ENCODE measurements at places on chromosomes 5 and 9.

- no peak for DNase-seq
Measured at GRCh38 chr5:94901191-94901979, 282.9 kb downstream of the SLF1 start.

DNA sequence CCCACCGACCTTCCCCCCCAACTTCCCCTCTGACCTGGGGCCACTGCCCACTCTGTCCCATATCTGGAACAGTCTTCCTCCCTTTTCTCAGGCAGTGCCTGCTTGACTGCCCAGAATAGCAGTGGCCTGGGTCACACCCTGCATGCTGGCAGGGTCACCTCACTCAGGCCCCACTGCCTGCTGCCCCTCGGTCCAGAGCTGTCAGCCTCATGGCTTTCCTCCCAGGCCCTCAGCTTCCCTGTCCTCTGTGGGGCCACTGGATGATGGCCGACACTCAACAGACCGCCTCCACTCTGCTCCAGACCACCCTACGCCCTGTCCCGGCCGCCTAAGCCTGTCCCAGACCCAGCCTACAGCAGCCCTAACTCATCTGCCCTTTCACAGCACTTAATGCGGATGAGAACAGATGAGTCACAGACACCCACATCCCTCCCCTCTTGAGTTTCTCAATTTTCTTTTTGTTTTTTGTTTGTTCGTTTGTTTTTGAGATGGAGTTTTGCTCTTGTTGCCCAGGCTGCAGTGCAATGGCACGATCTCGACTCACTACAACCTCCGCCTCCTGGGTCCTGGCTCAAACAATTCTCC, 5.9 kb downstream of the PNPLA7 start:
- DNase-seq = no peak

GRCh38 chr9:82126256-82126655, 137.7 kb downstream of the SPATA31D1 start:
- no peak for DNase-seq

- DNase-seq = no peak
Measured at GRCh38 chr5:8949908-8950307, 596.0 kb downstream of the SEMA5A start.

GRCh38 chr9:3969590-3970260, 330.1 kb downstream of the GLIS3 start:
- DNase-seq = no peak

DNA sequence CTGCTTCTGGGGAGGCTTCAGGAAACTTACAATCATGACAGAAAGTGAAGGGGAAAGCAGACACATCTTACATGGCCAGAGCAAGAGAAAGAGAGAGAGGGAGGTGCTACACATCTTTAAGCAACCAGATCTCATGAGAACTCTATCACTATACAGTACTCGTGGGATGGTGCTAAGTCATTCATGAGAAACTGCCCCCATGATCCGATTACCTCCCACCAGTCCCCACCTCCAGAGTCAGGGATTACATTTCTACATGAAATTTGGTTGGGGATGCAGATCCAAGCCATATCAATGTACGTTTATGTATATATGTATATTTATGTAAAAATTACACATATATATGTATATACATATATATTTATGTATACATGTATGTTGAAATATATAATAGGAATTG, 54.4 kb upstream of the CCDC112 start:
- no peak for DNase-seq

- no peak for DNase-seq
Measured at GRCh38 chr9:98736226-98736625, 27.5 kb upstream of the GABBR2 start.

- no peak for DNase-seq
Measured at GRCh38 chr5:169307646-169308045, 6.7 kb upstream of the SLIT3 start.

- no peak for DNase-seq
Measured at GRCh38 chr9:90240541-90240940, 402.1 kb downstream of the DIRAS2 start.

GRCh38 chr9:93193388-93194220, 9.7 kb downstream of the WNK2 start:
- no peak for DNase-seq

GRCh38 chr5:74127381-74128320, 501.7 kb downstream of the ARHGEF28 start:
- no peak for DNase-seq

- no peak for DNase-seq
Measured at GRCh38 chr9:87158765-87159164, 211.5 kb upstream of the GAS1 start.

GRCh38 chr5:110853267-110853666, 114.5 kb downstream of the SLC25A46 start:
- DNase-seq = no peak

DNA sequence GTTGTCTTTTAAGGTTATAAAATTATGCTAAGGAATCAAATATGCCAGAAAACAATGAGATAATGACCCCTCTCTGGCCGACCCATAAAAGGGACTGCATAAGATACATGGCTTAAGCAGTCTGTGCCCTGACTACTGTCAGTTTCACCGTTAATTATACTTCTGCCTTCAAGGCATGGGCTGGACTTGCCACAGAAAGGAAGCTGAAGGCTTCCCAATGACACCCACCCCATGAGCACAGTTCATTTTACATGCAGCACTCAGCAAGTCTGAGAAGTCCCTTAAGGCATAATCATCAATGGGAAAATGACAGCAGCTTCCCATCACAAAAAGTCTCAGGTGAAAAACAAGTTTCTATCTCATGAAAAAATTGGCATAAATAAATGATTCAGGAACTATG, 175.6 kb downstream of the GLIS3 start:
- no peak for DNase-seq

- DNase-seq = peak; percentile 2
Measured at GRCh38 chr5:9922719-9923118, 292.6 kb upstream of the TAS2R1 start.

- no peak for DNase-seq
Measured at GRCh38 chr5:20618340-20618739, 630.3 kb upstream of the CDH18 start.

- DNase-seq = no peak
Measured at GRCh38 chr5:111259636-111260035, 35.5 kb downstream of the CAMK4 start.

DNA sequence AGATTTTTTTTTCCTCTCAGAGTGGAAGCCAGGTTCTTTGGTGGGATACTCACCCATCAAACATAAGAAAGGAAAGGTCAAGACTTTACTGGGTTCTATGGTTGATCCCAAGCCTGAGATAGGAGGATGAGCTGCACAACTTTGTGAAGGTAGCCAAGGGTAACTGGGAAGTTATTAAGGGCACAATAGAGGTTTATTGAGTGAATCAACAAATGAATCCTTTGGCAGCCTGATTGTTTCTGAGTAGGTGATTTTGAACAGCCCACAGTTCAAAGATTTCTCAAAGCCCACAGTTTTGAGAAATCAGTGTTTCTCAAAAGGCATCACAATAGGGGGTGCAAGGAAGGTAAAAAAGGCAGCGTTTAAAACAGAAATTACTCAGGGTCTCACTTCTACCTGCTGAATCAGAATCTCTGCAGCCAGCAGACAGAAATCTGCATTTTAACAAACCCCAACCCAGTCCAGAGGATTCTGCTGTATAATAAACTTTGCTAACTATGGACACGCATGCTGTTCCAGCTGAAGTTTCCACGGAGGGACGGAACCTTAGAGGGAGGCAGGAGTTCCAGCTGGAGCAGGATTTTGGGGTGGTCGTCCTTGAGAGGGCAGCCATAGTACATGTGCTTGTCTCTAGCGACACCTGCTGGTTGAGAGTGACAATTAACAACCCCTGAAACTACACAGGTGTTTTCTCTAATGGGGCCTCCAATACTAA, 32.7 kb upstream of the FSD1L start:
- peak; percentile 70 for DNase-seq

DNA sequence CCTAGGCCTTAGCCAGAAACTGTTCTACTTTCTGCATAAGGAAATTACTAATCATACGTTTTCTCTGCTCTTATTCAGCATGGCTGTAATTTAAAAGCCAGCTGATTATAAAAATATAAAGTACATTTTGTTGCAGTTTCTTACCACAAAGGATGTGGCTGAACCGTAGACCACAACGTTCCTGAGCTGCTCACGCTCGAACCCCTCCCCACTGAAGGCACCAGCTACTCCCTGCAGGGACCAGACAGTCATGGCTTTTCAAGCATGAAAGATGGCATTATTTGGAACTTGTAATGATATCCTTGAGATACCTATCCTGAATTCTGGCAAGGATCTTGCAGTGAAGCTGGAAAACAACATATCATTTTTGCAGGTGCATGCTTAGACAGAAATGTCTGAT, 91.8 kb upstream of the DMRT1 start:
- DNase-seq = peak; percentile 11

DNA sequence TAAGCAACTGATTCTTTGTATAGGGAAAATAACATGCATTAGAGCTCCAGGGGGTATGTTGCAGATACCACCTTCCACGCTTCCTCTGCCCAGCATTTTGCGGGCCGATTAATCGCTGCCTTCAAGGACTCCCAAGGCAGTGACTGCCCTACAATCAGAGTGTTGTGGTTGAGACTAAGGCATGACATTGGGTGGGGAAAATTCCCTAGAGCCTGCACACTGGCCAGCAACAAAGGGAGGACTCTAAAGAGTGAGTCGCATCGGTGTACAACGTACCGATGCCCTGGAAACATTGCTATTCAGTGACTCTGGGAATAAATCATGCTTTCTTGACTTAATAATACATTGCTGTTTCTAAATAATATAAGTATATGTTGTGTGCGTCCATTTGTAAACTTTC, 119.7 kb downstream of the ZNF462 start:
- no peak for DNase-seq

DNA sequence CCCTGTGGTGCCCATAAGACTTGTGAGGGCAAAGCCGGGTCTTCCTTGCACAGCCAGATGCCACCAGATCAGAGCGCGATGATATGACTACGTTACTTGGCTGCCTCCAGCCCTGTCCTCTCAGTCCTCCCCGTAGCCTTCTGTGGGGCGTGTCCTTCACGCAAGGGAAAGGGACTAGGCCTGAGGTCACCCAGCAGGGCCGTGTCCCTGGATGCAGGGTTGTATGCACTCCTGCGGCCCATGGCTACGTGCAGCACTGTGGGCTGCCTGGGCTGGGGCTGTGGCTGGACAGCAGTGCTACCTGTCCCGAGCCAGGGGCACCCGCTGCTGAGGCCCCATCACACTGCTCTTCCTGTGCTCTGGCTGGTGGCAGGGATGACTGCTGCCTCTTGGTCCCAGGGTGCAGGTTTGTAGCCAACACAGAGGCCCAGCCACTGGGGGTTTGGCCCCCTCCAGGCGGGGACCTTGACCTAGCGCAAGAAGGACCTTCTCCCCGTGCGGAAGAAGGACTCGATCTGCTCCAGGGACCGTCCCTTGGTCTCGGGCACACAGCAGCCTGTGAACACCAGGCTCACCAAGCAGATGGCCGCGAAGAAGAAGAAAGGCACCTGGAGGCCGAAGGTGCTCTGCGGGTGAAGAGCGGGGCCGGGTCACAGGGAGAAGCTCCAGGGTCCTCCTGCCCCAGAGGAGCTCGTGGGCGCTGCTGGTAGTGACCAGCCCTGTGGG, 7.2 kb downstream of the SLC2A6 start:
- no peak for DNase-seq

- DNase-seq = no peak
Measured at GRCh38 chr5:82644766-82645165, 366.6 kb upstream of the RPS23 start.

GRCh38 chr9:16170119-16170518, 617.3 kb downstream of the CCDC171 start:
- no peak for DNase-seq

DNA sequence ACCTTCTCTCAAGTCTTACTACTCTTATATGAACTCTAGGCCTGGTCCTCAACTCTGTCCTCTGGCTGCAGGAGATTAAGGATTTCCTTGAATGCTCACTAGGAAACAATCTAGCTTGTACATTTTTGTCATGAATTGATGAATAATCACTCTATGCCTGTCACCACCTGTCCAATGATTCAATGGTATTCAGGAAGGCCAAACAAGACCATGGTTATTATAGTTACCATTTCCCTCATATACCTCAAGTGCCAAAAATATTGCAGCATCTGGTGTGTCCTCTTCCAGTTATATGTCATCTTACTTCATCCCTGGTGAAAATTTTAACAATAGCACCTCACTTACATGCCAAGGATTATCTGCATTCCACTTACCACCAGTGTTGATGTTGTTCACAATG, 179.0 kb upstream of the MOCS2 start:
- DNase-seq = no peak

DNA sequence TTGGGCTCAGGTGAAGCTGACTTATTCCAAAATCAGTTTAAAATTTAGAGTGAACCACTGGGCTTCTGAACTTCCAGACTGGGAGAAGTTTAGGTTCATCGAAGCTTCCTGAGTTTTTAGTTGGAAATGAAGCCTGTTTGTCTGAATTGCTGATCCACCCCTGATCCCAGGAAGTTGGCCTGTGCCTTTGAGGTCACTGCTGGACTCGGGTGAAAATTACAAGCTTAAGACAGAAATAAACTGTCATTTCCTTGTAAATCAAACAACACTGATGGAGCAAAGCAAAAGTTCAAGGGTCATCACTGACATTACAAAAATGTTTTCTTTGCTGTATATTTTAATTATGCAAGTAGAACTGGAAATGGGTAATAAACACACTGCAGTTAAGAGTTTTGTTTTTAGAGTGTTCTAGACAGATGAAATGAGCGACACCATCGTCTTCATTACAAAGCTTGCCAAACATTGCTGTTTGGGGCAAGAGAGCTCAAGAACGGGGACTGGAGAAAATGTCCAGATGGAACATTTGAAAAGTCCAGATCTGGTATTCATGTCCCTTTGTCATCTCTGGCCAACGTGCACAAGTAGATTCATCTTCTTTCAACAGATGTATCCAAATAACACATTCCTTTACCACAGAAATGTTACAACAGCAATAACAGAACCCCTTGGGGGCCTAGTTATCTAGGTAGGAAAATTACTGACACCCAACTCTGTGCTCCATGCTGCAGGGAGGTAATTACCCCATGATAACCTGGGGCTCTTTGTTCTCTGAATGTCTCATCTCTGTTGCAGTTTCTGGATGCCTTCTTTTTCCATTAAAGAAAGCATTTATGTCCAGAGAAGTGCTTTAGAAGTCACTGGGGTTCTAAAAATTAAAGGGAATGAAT, 142.4 kb upstream of the ERCC6L2 start:
- DNase-seq = no peak

GRCh38 chr9:6961845-6962522, 204.2 kb downstream of the KDM4C start:
- no peak for DNase-seq

DNA sequence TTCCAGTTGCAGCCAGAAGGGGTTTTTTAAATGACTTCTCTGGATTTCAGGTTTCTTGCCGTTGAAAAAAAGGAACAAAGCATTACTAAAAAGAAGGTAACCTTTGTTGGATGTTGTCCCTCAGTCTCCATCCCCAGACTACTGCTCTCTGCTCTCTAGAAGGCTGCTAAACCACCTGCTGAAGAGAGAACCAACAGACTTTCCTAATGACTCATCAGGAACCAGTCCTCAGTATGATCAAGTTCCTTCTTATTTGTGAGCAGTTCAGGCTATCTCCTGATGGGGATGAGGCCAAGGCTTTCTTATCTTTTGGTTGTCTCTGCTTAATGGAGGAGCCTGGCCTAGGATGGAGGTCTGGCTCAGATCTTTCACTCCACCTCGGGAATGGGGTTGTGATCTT, 4.1 kb downstream of the KIF4B start:
- peak; percentile 55 for DNase-seq

GRCh38 chr5:109650493-109650892, 39.2 kb upstream of the MAN2A1 start:
- peak; percentile 63 for DNase-seq

GRCh38 chr5:68354315-68354714, 138.8 kb downstream of the PIK3R1 start:
- peak; percentile 35 for DNase-seq

GRCh38 chr5:1514027-1514818, 9.5 kb downstream of the LPCAT1 start:
- DNase-seq = no peak

Measured in hematopoietic multipotent progenitor cell treated with erythropoietin and hydrocortisone succinate and interleukin-3 and kit ligand, for 8 days (in vitro differentiated cells).